ENCODE measurements at places on chromosomes 3 and 15.

DNA sequence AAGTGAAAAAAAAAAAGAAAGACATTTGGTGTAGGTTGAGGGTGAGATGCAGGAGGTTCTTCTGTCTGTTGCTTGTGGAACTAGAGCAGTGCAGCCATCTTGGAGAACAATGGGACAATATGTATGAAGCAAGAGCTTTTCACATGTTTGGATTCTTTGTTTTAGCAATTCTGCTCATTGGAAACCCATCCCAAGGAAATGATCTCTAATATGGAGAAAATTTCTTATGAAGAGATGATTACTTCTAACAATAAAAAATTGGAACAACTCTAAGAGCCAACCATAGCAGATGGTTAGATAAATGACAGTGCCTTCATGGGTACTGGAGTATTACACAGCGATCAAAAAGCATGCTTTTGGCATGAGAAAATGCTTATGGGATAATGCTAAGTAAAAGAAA is 56.3 kb downstream of the RASGRF1 start:
- DNase-seq = no peak

DNA sequence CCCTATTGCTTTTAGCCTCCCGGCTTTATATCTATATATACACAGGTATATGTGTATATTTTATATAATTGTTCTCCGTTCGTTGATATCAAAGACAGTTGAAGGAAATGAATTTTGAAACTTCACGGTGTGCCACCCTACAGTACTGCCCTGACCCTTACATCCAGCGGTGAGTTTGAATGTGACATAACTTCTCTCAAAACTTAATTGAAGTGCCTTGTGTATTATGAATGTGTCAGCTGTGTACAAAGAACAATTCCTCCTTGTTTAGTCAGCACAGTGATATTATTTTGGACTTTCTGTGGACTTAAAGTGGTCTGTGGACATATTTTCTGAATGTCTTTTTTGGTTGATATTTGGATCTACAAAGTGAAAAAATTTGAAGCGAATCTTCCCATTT is 220 bp downstream of the TP63 start:
- DNase-seq = no peak

DNA sequence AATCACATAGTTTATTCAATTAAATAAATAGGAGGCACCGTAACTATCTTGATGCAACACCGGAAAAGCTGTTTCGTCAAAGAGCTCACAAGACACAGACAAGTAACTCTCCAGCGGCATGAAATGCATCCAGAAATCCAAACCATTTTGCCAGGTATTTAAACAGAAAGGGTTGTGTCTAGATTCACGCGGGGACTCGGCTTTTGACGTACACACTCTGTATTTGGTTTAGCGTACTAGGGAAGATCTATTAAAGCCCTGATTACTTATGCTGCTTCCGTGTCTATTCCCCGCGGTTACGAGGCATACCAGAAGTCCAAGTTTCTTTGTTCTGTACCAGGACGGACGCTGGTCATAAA is 718 bp downstream of the BNIP2 start:
- DNase-seq = no peak

GRCh38 chr15:62099094-62099601 is 32.4 kb downstream of the C2CD4A start:
- no peak for DNase-seq

All from NCI-H446 (cell line).